ENCODE measurements at places on chromosomes 3 and 15.

DNA sequence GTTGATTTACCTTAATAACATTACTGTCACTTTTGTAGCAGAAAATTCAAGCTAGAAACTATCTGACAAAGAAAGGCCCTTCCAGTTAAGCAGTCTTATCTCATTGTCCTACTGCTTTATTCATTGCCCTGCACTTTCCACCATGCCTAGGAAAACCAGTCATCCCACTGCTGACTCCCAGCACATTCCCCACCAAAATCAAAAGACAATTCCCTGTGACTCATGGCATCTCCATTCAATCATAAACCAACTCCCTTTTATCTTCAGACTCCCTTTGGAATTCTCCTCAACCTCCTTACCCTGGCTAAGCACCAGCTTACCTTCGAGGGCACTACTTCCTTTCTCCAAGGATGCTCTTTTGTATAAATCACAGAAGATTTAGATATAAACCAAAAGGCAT is 184.3 kb downstream of the PLCH1 start:
- DNase-seq: no peak

DNA sequence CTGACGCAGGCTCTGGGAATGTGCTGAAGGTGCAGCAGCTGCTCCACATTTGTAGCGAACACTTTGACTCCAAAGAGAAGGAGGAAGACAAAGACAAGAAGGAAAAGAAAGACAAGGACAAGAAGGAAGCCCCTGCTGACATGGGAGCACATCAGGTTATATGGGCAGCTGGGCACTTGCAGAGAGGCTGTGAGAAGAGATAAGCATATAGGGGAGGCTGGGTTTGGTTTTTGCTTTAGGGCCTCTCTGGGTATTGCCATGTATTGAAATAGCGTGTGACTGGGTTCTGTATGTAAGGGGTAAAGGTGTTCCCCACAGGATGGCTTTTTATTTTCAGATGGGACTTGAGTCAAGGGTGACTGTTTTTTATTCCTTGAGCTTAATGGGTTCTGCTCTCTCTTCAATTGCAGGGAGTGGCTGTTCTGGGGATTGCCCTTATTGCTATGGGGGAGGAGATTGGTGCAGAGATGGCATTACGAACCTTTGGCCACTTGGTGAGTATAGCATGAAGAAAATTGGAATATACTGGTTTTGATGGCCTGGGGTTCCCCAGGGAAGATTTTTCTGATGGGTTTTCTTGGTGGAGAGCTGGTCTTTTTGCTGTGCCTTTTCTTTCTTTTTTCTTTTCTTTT is 7.4 kb downstream of the PSMD2 start:
- no peak for DNase-seq

- DNase-seq: no peak
Measured at GRCh38 chr15:56524915-56525314, 60.0 kb upstream of the MNS1 start.

- no peak for DNase-seq
Measured at GRCh38 chr3:30476368-30477084, 129.9 kb upstream of the TGFBR2 start.

DNA sequence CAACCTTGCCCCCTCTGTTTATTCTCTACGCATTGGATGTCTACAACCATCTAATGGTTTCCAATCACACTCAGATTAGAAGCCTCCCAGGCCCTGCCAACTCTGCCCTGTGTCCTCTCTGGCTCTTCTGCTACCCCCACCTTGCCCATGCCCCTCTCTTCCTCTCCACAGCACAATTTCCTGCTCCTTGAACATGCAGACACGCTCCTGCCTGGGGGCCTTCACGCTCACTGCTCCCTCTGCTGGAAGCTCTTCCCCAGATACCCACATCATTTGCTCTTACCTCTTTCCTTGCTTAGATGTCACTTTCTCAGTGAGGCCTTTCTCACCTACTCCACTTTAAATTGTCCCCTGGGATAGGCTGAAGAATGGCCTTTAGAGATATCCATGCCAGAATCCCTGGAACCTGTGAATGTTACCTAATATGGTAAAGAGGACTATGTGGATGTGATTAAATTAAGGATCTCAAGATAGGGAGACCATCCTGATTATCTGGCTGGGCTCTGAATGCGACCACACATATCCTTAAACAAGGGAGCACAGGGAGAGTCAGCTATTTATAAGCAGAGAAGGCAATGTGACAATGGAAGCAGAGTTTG is 9.9 kb downstream of the KY start:
- peak; percentile 71 for DNase-seq

DNA sequence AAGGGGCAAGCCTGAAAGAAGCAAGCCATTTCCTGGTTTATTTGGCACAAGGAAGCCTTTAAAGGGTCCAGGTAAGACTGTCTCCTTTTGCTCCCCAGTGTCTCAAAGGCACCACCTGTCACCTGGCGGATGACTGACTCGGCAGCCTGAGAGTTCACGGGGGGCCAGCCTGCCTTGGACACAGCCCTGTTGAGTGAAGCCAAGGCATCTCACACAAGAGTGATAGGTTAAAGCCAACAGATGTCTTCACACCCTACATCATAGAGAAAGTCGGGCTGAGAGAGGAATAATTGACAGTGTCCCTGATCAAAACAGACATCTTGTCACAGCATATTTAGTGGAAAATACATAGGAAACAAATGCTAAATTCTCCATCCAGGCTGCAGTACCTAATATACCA is 28.2 kb upstream of the LIPC start:
- no peak for DNase-seq

DNA sequence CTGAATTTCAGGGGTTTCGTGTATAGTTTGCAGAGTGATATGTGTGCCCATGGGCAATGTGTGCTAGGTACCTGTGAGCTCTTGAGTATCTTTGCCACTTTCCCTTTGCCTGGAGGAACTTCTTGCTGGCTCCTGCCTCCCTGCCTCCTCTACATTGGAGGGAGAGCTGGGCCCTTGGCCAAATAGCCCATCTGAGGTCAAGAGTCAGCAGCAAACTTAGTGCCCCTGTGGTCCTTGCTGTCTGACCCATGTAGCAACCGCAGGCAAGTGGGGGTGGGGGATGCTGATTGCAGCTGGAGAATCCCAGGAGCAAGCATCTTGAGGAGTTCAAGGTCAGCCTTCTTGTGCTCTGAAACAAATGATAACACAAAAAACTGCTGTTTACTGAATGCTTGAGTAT is 5.4 kb upstream of the TBC1D21 start:
- no peak for DNase-seq

DNA sequence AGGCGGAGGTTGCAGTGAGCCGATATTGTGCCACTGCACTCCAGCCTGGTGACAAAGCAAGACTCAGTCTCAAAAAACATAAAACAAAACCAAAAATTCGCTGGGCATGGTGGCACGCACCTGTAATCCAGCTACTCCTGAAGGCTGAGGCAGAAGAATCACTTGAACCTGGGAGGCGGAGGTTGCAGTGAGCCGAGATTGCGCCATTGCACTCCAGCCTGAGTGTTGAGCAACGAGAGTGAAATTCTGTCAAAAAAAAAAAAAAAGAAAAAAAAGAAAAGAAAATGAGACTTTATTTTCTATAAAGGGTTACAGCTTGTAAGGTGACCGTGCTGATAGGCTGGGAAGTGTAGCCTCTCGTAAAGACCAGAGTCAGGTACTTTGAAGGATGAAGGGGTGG is 6.0 kb upstream of the HACD3 start:
- DNase-seq: no peak

DNA sequence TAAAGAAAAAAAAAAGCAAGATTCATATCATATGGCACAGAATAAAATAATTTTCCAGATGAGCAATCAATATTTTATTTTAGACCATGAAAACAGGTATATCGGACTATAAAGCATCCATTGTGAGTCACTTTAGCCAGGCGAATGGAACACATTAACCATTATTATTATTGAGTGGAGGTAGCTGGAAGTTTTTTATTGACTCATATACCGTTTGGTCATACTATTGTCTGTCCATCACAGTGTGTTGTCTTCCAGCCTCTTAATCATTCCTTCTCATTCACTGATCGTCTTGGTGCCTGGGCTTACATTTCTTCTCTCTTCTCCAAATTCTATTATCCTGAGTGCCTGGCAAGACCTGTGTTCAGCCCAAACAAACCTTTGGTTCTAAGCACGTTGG is 634.8 kb downstream of the MECOM start:
- DNase-seq: no peak

- DNase-seq: peak; percentile 63
Measured at GRCh38 chr15:88894819-88895767, at the start of gene HAPLN3. HAPLN3 (minus strand) TSS chr15:88895544; CDS start chr15:88887298, 8,246 bp downstream.

GRCh38 chr3:100402891-100403290 is 1.6 kb downstream of the LNP1 start:
- DNase-seq: peak; percentile 43

DNA sequence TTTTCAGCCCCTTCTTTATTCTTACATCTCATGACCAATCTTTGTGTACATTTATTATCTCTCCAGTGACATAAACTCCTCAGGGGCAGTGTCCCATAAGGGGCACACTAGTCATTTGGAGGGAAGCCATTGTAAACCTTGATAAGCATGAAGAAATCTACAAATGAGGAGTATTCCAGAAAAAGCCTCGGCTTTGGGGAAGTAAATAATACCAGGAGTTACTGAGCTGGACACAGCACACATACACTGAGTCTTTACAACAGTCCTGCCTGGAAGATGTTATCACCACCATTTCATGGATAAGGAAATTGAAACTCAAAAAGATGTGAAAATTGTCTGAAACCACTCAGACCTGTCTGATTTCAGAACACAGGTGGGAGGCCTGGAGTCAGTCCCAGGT is 15.4 kb upstream of the POLR2M start:
- DNase-seq: no peak

- no peak for DNase-seq
Measured at GRCh38 chr3:45816544-45816943, 20.2 kb upstream of the SLC6A20 start.

GRCh38 chr3:36210840-36211651 is 169.3 kb upstream of the STAC start:
- no peak for DNase-seq

DNA sequence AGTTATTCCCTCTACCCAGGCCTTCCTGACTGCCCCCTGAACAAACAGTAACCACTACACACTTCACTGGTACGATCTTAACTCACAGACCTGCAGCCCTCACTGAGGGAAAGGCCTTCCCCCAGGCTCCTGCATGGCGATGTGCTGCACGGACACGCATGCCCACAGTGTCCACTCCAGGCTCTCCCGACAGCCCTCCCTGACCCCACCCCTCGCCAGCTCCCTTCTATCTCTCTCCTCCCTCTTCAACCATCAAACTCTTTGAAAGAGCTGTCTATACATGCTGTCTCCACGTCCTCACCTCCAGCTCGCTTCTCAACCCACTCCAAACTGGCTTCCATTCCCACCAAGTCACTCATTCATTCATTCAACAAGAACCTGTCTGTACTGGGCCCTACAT is 3.9 kb downstream of the SCN5A start:
- DNase-seq: no peak

DNA sequence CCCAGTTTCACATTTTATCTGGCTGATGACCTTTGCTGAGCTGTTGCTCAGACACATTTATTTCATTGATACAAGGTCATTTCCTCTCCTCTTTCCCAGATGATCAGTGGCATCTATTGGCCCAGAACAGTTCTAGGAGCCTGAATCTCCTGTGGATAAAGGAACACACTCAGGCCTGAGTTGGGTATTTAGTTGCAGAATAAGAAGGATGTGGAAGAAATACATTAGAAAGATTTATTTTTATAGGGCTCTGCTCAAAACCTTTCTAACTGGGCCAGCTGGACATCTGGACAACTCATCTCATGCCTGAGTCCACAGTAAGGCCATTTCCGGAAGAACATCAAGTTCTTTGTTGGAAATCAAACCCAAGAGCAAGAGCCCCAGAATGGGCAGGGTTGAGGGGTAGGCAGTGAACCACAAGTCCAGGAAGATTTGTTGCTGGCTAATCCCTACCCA is 19.7 kb upstream of the MFGE8 start:
- no peak for DNase-seq

- DNase-seq: no peak
Measured at GRCh38 chr3:154496978-154497377, 67.0 kb upstream of the GPR149 start.

DNA sequence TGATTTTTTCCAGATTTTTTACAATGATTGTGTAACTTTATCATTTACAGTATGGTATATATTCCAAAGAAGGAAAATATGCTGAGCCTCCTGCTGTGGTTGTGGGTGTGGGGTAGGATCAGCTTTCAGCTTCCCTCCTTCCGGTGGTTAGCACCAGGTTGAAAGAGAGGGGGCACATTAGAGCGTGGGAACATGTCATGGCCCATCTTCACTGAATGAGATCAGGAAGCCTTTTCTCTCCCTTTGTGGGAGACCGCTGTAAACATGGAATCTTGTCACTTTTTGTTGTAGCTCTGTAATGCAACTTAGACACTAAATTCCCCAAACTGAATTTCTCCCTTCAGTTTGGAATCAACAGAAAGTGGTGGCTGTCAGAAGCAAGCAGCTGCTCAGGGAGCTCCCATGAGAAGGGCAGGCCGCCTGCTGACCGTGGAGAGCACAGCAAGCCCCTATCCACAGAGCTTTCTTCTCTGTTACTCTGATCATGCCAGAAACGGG is 86.7 kb upstream of the LIMD1 start:
- DNase-seq: peak; percentile 4

GRCh38 chr3:56118968-56119367 is 349.3 kb downstream of the ERC2 start:
- DNase-seq: no peak

DNA sequence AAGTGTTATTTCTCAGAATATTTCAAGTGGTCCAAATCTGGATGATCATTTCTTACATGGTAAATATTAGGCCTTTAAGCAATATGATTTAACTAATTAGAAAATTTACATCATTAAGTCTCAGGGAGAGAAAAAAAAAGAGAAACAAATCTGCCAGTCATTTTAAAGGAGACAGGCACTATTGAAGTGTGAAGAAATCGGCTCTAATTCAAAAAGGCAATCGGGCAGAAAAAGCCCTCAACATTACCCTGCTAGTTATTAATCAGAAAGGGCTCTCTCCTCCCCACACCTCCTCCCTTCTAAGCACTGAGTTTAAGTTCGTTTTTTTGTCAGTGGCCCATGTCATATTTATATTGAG is 215.9 kb downstream of the MEIS2 start:
- no peak for DNase-seq

GRCh38 chr3:46667061-46667621 is 26.3 kb downstream of the ALS2CL start:
- no peak for DNase-seq

- DNase-seq: peak; percentile 72
Measured at GRCh38 chr15:25774871-25775270, 88.3 kb downstream of the ATP10A start.

GRCh38 chr3:57397175-57398026 is 104.9 kb upstream of the ASB14 start:
- DNase-seq: peak; percentile 48

- DNase-seq: no peak
Measured at GRCh38 chr3:125125821-125126245, 70.0 kb upstream of the HEG1 start.

GRCh38 chr15:75049392-75049791 is 26.0 kb downstream of the PPCDC start:
- no peak for DNase-seq

DNA sequence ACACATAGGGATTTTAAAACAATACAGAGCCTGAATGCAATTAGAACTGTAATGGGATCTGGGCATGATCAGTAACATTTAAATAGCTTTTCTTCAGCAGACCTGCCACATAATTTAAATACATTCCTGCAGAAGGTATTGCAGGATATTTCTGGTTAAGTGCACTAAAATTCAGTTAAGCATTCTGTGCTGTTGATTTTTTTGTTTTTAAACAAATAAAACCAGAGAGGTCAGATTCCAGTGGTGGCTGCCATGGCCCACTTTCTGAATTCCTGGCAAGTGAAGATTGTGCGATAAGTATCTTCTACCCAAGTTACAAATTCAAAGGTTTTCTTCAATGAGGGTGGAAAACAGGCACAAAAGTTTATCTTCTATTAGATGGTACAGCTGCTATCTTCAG is 98.7 kb downstream of the RAP2B start:
- DNase-seq: peak; percentile 32

All from NCI-H82 (cell line).